ENCODE measurements at places on chromosomes 16 and 17. TPM values are rescaled to one million over a fixed set of nuclear protein-coding genes. Genes with fewer than 3 reads are reported as not detected.
A peak's percentile ranks its signal among the peaks of the same experiment; 100 is the strongest.

Gene MYH1
- 0.14 TPM for total RNA-seq

Gene AURKB
- 1.2 TPM for total RNA-seq

Gene IRX6
- 13.0 TPM for total RNA-seq

Gene FSCN2
- 0.38 TPM for total RNA-seq

Gene STH
- total RNA-seq, result not detected

Gene SPDYE4
- total RNA-seq, result not detected

Gene CLEC19A
- total RNA-seq, result not detected

Gene TLCD2
- total RNA-seq, result 1.8 TPM

Gene KIFC3
- 63.5 TPM for total RNA-seq

Gene PRR15L
- 0.14 TPM for total RNA-seq

GRCh38 chr16:86214326-86215232, 295.7 kb upstream of the FOXF1 start:
- DNase-seq, result no peak

- DNase-seq, result no peak
Measured at GRCh38 chr16:86956437-86956836, 360.8 kb downstream of the C16orf95 start.

DNA sequence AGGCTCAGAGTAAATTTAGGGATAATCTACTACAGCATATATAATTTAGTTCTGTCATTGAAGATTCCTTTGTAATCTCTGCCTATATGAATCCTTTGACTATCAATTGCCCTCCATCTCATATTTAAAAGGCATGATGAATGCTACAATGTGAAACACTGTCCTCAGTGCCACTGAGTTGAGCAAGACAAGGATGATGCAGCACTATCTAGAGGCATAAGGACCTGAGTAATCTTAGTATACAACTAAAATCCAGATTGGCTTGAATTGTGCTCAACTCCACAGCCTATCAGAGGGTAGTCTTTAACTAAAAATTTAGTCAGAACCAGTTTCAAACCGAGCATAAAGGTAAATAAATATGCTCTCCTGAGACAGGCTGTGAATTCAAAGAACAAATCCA, 11.6 kb upstream of the STRADA start:
- no peak for DNase-seq

DNA sequence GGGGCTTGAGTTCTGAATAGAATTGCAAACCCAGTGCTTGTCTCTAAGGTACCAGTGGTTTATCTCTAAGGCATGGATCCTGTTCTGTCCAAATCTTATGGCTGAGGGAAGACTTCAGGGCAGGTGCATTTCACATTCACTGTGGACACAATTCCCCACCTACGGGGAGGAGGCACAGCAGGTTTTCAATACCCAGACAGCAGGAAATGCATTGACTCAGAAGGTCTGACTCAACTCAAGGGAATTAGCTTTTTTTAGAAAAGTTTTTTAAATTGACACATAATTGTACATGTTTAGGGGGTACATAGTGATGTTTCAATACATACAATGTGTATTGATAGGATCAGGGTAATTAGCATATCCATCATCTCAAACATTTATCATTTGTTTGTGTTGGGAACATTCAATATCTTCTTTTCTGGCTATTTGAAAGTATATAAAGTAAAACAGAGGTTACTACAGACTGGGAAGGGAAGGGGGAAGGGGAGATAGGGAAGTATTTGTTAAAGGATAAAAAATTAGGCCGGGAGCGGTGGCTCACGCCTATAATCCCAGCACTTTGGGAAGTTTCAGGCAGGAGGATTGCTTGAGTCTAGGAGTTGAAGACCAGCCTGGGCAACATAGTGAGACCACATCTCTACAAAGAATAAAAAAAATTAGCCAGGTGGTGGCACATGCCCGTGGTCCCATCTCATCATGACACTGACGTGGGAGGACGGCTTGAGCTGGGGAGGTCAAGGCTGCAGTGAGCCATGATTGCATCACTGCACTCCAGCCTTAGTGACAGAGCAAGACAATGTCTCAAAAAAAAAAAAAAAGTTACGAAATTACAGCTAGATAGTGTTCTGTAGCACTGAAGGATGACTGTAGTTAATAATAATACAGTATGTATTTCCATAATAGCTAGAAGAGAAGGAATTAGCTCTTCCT, 54.9 kb downstream of the RGS9 start:
- no peak for DNase-seq

DNA sequence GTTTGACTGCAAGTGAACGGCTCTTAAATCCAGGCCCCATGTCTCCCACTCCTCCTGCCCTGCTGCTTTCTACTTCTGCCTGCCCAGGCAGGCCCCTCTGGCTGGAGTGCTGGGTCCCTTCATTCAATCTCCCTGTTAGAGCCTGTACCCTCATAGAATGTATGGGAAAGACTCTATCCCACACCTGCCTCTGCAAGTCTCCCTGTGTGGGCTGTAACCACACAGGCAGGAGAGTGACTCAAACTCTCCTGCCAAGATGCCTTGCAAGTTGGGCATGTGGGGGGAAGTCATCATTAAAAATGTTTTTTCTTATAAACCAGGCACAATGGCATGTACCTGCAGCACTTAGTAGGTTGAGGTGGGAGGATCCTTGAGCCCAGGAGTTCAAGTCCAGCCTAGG, 77.5 kb downstream of the PLXDC1 start:
- DNase-seq, result no peak

- no peak for DNase-seq
Measured at GRCh38 chr16:12716658-12717057, 87.0 kb downstream of the CPPED1 start.

DNA sequence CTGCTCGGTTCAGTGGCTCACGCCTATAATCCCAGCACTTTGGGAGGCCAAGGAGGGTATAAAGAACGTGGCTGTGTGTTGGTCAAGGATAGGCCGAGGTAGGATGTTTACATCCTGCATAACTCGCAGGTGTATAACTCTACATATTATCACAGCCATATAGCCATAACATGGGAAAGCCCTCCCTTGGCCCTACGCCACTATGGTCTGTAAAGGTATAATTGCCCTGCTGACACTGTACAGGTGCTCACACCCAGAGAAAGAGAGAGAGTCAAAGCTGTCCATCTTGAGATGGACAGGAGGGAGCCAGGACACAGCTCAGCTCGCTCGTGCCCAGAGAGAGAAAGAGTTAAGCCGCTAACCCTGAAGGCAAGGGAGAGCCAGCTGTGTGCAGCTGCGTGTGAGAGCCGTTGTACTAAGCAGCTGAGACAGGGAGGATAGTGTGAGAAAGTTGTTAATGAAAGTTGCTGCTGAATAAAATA, 30.4 kb upstream of the DHX8 start:
- DNase-seq, result peak; percentile 70

- no peak for DNase-seq
Measured at GRCh38 chr17:75048249-75048878, 1.3 kb downstream of the KCTD2 start.

GRCh38 chr16:78552716-78553115, 453.3 kb downstream of the WWOX start:
- no peak for DNase-seq

DNA sequence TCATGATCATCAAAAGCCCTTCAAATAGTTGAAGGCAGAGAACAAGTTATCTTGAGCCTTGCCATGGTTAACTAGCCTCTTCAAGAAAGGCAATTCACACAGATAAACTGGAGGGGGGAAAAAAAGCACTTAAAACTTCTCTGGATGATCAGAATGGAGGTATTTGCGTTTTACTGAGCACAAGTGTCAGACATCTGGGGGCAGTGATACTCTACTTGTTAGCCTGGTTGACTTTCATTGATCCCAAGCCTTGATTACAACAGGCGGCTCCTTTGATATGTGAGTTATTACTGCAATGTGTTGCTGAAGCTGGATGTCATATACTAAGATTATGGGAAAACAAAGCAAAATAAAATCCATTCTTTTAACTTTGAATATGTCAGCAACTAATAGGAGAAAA, 155.0 kb upstream of the HS3ST3A1 start:
- no peak for DNase-seq

GRCh38 chr16:1538804-1539520, 5.5 kb downstream of the TMEM204 start:
- DNase-seq, result no peak

GRCh38 chr16:14423344-14423743, 206.7 kb downstream of the PARN start:
- DNase-seq, result no peak

- no peak for DNase-seq
Measured at GRCh38 chr17:19719355-19720209, 3.2 kb upstream of the SLC47A2 start.

DNA sequence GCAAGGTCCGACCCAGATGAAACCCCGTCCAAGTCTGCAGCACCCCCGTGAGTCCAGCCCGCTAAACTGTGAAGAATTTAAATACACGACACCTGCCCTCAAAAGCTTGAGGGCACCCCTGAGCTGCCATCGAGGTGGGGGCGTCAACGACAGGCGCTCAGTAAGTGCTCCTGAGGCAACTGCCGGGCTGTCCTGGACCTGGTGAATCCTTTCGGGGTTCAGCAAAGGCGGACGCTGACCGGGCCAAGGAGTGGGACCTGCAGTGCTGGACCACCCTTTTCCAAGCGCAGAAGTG, 512 bp upstream of the ENDOV start:
- DNase-seq, result no peak

GRCh38 chr16:27498031-27498825, 51.5 kb downstream of the GTF3C1 start:
- no peak for DNase-seq

DNA sequence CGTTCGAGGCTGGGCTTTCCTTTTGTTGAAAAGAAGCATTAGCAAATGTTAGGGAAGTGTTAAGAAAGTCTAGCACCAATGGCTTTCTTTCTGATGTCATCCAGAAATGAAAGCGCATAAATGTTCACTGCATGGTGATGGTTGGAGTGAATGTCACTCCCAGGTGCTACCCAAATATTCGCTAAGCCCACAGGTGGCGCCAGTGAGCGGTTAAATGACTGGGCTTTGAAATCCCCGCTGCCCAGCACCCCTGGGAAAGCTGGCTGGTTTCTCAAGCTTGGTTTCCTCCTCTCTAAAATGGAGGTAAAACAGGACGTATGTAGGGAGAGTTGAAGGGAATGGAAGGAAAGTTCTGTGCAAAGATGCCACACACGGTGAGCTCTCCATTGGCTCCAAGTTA, 104.4 kb downstream of the IRX5 start:
- no peak for DNase-seq

- no peak for DNase-seq
Measured at GRCh38 chr17:82631544-82631943, 16.7 kb downstream of the WDR45B start.

- DNase-seq, result no peak
Measured at GRCh38 chr16:59697761-59698160, 963.6 kb upstream of the GOT2 start.

GRCh38 chr16:14111713-14112538, 40.8 kb downstream of the MRTFB start:
- peak; percentile 59 for DNase-seq

DNA sequence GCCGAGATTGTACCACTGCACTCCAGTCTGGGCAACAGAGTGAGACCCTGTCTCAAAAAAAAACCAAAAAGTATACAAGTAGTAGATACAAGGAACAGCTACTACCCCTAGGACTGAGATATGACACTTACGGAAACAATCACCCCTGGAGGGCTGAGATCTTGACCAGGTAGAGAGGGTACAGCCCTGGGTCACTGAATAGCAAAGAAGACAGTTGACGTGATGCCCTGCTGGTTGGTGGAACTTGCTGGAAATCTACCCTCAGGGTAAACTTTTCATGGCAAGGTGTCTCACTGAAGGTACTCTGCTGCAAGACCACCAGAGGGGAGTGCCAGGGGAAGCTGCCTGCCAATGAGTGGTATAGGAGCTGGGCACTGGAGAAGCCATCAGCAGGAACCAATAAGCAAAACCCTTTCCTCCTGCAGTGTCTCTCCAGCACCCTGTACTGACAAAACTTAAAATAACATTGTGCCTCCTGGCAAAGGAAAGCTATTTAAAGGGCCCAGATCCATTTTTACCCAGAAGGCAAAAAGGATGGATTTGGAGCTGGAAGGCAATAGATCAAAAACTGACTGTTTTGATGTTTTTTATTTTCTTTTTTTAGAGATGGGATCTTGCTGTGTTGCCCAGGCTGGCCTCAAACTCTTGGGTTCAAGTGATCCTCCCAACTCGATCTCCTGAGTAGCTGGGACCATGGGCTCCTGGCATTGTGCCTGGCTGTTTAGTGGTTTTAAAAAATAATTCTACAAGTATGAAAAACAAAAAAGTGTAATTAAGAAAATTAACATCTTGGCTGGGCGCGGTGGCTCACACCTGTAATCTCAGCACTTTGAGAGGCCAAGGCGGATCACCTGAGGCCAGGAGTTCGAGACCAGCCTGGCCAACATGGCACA, 11.3 kb upstream of the PDXDC1 start:
- no peak for DNase-seq

- DNase-seq, result no peak
Measured at GRCh38 chr17:41434005-41434404, 6.8 kb downstream of the KRT38 start.

- DNase-seq, result no peak
Measured at GRCh38 chr17:17834974-17835373, 1.8 kb downstream of the SREBF1 start.

DNA sequence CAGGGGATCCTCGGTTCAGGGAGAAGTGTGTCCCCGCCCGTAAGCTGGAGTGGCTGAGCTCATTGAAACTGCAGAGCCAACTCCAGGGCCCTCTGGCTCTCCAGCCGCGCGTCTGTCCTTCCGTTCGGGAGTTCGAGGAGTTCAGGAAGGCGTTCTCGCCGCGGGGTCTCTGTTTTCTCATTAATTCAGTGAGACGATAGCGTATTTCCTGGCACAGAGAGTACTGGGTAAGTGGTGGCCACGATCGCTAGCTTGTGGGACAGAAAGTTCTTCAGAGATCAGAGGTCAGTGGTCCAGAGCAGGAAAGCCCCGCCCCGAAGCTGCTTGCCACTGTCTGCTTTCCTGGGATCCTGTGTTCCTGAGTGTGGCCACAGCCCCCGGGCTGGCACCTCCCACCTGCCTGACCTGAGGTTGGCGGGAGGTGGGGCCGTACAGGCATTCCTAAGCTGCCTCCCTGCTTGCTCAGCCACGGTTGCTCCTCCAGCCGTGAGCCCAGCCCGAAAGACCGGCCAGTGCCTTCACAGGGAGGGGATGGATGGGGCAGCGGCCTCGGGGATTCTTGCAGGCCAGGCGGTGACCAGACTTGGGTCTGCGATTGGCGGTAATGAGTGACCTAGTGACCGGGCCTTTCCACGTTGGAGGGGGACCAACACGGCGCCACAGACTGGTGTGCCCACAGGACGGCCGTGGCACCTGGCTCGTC, 8.9 kb downstream of the BAIAP2 start:
- no peak for DNase-seq

- no peak for DNase-seq
Measured at GRCh38 chr17:81404558-81405165, 9.4 kb downstream of the BAHCC1 start.

- no peak for DNase-seq
Measured at GRCh38 chr16:20880867-20881502, 19.2 kb downstream of the DCUN1D3 start.

DNA sequence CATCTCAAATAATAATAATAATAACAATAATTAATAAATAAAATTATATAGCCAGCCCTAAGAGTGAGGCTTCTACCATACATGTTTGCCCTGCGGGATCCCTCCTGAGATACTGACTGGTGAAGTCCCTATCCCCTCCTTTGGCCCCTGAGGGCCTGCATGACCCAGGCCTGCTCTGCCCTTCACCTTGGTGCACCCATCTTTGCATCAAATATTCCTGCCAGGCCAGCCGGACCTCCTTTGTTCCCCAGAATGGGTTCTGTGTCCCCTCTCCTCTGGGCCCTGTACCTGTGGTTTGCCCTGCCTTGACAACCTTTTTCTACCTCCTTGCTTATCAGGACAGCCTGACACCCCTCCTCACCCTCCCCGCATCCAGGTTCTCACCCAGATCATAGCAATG, 2.0 kb upstream of the RNF112 start:
- DNase-seq, result no peak
